ENCODE measurements at places on chromosomes 2 and 18.

- no peak for DNase-seq
Observed at GRCh38 chr18:33729556-33729955, 151.5 kb downstream of the ASXL3 start.

- DNase-seq, result no peak
Observed at GRCh38 chr2:136024616-136025015, 39.2 kb upstream of the DARS1 start.

DNA sequence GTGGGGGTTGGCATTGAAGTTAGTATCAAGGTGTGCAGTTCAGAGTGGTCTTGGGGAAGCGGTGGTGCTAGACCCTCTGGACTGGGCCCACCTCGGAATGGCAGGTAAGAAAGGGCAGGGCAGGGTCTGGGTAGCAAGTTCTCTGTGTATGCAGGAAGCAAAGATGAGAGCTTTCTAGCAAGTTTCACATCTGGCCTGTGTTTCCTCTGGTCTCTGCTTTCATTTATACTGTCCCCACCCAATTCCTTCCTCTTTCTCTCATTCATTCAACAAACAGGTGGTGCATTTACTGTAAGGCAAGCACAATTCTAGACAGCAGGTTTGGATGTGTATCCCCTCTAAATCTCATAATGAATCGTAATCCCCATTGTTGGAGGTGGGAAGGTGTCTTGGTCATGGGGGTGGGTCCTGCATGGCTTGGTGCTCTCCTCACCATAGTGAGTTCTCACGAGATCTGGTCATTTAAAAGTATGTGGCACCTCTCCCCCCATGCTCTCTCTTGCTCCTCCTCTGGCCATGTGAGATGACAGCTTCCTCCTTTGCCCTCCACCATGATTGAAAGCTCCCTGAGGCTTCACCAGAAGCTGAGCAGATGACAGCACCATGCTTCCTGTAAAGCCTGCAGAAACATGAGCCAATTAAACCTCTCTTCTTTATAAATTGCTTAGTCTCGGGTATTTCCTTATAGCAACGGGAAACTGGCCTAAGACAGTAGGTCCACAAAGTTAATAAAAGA lies 51.8 kb downstream of the PKDCC start:
- DNase-seq, result no peak

DNA sequence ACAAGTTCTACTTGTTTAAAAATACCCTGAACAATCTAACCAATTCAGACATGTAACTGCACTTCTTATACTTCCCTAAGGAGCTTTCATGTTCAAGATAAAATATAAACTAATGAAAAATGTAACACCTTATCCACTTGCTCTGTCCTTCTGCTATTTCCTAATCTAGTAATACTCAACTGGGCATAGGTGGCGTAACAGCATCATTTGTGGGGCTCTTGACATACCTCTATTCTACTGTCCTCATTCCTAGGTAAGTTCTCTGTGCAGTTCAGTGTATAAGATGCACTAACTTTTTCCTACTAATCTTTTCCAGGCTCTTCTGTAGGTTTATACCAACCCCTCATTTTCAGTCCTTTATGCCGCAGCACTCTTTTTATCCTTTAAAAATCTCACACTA lies 36.7 kb downstream of the PRKD3 start:
- no peak for DNase-seq

DNA sequence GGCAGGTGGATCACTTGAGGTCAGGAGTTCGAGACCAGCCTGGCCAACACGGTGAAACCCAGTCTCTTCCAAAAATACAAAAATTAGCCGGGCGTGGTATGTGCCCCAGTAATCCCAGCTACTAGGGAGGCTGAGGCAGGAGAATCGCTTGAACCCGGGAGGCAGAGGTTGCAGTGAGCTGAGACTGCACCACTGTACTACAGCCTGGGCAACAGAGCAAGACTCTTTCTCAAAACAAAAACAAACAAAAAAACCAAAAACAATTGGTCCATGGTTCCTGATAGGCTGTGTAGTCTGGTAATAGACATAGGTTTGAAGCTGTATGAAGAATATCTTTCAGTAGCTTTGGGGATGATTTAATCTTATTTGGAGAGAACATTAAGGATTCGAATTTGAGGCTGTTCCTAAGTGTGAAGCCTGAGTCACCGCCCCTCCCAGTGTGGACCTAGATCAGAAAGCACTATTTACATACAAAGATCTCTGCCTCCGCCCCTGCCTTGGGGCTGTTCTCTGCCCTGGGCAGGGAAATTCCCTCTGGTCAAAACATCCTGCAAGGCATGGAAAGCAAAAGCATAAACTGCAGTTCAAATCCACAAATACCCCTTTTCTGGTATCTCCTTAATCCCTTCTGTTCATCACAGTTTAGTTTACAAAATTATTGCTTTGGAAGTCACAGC lies 52.8 kb upstream of the PMAIP1 start:
- DNase-seq, result no peak

- no peak for DNase-seq
Observed at GRCh38 chr2:6008726-6009125, 316.5 kb downstream of the SOX11 start.

DNA sequence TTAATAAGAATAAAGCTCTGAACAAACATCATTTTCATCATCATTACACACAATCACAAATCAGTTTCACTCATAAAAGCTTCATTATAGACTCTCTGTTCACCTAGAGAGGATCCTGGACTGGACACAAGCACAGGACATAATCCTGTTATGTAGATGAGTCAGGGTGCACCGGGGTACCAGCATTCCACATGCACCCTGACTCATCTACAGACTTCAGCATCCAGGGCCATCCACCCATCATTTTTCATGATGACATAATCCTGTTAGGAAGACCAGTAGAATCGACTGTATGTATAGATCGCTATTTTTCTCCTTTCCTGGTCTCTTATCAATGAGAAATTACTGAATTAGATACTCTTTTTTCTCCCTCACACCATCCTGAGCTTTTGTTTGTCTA lies 73.7 kb upstream of the PIK3C3 start:
- DNase-seq, result no peak

Data from mesothelial cell of epicardium (in vitro differentiated cells).